ENCODE measurements at places on chromosomes 13 and 19.

- no peak for DNase-seq
These were observed 6.4 kb downstream of the EPN1 start for GRCh38 chr19:55681131-55682092.

- DNase-seq = no peak
These were observed 2.7 kb upstream of the CAPNS1 start for GRCh38 chr19:36136964-36137686.

- DNase-seq = no peak
These were observed 22.6 kb downstream of the RASL11A start for GRCh38 chr13:27293076-27293691.

GRCh38 chr13:92321174-92321573 is 905.4 kb upstream of the GPC6 start:
- DNase-seq = no peak
